ENCODE measurements at places on chromosomes 4 and X.

- no peak for DNase-seq
These were observed 35.8 kb downstream of the MEPE start for GRCh38 chr4:87868522-87868921.

DNA sequence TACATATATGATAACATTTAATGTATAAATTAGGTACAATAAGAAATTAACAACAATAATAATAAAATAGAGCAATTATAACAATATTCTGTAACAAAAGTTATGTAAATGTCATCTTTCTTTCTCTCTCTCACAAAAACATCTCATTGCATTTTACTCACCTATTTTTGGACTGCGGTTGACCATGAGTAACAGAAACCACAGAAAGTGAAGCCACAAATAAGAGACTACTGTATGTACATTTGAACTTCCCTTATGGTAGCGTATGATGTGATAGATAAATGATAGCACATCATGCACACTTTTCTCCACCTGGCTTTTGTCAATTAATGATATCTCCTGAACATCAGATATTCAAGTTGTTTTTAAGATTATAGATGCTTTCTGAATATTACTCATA is 80.5 kb downstream of the HNRNPD start:
- DNase-seq = no peak

DNA sequence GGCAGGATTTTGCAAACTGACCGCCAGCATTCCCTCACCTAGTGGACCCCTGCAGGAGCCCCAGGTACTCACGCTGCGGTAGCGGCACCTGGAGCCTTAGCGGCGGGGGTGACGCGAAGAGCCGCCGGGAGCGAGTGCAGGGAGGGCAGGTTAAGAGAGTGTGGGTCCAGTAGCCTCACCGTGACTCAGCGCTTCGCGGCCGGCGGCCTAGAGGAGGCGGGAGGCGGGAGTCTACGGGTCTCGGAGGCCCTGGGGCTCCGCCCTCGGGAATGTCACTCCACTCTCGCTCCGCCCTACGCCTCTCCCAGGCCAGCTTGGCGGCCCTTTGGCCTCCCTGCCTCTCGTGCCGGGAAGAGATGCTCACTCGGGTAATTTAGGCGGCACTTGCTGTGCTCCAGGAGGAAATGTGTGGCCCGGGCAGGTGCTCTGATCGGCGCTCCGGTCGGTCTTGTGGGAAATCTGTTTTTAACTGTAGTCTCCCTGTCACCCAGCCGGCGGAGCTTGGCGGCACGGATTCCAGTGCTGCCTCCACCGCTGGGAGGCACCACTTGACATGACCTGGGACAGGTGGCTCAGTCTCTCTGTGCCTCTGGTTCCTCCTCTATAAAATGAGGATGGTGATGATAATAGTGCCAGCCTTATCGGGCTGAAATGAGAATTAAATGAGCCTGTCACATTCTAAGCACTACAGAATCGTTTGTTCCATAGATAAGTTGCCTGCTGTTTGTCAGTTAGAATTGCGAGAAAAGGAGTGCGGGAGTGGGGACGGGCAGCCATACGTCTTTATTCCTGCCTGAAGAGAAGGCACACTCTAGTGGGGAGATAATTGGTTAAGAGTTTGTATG is at the start of gene PIR:
Gene PIR, minus strand, starts transcription at position 216 of the 845 bp plus-strand sequence. CDS start 2,076 bp downstream, outside the sequence.
- peak; percentile 43 for DNase-seq

DNA sequence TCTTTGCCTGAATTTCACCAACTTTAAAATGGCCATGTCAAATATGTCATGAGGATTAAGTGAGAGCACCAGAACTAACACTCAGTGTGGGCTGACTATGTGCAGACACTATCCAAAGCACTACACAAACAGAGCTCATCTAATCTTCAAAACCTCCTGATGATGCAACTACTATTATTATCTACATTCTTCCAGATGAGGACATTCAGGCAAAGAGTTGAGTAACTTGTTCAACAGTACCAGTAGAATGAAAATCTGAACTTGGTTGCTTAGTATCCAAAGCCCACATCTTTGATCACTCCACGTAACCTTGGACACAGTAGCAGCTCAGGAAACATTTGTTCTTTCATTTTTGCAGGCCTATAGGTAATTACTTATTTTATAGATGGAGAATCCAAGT is 90.1 kb downstream of the ATP8A1 start:
- no peak for DNase-seq

GRCh38 chr4:105273230-105273629 is 126.6 kb downstream of the TET2 start:
- no peak for DNase-seq

DNA sequence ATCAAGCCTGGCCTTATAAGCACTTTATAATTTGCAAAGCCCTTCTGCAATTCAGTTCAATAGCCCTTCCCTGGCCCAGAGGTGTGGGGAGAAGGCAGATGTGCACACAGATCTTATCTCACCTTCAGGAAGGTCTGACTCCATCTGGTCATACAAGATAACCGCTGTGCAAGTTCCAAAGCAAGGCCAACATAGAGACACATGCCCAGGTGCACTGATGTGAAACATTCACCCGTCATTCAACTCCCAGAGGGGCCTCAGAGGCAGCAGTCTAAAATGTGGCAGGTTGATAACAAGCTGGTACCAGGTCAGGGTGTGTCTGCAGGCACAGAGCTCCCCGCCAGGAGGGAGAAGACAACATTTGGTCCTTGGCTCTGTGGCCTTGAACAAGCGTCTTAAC is 10.9 kb upstream of the WFS1 start:
- no peak for DNase-seq

DNA sequence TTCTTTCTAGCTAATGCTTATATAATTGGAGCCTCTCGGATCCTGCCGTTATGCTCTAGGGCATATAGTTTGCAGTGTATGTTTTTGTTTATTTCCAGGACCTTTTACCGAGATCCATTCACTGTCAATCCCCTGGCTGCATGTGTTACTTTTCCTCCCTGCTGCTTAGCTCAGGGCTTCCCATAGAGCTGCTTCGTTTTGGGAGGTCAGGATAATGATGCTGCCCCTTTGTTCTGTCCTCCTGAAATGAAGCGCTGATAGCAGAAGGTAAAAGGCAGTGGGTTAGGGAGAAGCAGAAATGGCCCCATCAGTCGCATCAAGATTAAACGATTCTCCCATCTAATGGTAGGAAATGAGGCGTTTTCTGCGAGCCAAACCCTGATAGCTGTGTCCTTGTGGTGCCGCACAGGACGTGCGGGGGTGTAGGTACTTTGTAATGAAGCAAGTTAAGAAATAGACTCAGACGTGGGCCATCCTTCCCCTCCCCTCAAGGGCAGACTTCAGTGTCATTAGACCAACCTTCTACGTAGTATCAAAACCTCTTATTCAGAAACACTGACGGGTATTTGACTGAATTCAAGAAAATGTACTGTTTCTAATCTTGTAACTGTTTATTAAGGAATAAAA is 37.3 kb downstream of the AFF2 start:
- DNase-seq = no peak

DNA sequence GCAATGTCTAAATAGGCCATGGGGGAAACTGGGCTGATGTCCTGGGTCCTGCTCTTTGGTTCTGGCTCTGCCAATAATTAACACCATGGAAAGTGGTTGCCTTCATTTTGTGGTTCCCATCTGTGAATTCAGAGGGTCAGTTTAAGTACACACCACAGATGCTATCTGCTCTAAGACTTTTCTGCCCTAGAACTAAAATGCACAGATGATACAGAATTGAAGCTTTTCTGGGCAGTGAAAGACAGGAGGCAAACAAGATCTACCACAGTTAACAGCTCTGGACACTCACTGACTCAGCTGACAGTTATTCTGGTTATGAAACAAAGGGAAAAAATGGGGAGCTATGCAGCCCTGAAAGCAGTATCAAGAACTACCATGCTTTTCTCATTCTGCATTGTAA is 37.3 kb downstream of the APBB2 start:
- DNase-seq = no peak

- peak; percentile 19 for DNase-seq
These were observed 1.1 kb upstream of the TLR3 start for GRCh38 chr4:186067757-186068385.

GRCh38 chr4:168796362-168797106 is 213.5 kb downstream of the CBR4 start:
- peak; percentile 61 for DNase-seq

DNA sequence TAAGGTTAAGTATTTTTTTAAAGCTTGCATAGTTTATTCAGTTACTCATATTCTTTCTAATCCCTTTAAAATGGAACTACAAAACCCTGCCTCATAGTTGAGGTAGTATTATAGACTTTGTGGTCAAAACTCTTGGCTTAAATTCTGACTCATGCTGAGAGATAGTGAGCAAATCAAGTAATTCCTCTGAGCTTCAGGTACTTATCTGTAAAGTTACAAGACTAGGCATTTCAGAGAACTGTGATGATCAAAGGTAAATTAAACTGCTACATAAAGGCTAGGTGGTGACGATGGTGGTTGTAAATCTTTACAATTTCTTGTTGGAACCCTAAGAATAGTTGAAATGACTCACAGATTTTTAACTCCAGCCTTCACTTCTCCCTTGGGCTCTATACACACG is 3.2 kb upstream of the CLOCK start:
- no peak for DNase-seq

GRCh38 chr4:114649908-114650307 is 51.3 kb downstream of the UGT8 start:
- DNase-seq = no peak

DNA sequence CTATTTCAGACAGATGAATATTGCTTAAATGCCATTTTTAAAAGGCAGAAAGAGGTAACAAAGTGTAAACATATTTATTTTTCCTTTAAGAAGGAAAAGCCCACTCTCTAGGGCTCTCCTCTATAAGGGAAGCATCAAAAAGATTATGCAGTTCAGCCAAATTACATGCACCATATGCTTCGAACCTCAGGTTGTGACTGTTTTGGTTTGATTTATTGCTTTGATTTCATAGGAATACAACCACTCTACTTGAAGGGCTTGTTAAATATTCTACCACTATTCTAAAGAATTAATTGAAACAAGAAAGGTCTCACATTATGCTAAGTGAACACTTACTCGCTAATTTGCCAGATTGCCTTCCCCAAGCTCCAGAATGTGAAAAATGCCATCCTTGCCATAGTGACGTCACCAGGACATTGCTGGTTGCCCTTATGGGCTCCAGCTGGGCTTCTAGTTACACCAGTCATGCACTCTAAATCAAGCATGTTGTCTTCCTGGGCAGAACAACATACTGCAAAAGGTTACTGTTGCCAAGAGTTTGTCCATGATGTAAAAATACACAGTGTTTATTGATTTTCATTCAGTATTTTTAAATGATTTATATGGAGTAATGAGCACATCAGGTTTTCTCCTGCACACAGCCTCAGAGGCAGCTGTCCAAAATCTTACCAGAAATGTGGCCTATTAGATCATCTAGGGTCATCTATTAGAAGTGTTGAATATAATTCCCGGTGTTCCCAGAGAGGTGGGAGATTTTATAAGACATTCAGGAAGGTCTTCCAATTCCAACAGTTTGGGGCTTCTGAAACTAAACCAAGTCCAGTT is 164.4 kb upstream of the RAPGEF2 start:
- DNase-seq = no peak

- DNase-seq = no peak
These were observed 211.2 kb upstream of the PSAPL1 start for GRCh38 chr4:7645956-7646355.

GRCh38 chrX:148049441-148049840 is 68.3 kb downstream of the FMR1NB start:
- DNase-seq = no peak

- no peak for DNase-seq
These were observed 144.1 kb downstream of the PACRGL start for GRCh38 chr4:20844311-20844710.

DNA sequence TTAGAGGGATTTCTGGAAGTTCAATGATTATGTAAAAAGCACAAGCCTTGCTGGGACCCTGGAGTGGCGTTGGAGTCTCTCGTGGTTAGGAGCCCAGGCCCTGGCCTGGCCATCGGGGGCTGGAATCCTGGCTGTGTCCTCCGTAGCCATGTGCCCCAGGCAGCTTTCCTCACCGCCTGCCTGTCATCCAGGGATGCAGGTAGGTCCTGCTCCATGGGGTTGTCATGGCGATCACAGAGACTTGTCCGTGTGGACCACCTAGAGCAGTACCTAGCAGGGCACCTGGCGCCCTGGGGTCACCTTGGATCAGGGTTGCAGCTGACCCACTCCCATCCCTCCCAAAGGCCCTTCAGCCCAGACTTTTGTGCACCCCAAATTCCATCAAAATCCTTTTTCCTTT is 30.2 kb upstream of the WFS1 start:
- peak; percentile 16 for DNase-seq

DNA sequence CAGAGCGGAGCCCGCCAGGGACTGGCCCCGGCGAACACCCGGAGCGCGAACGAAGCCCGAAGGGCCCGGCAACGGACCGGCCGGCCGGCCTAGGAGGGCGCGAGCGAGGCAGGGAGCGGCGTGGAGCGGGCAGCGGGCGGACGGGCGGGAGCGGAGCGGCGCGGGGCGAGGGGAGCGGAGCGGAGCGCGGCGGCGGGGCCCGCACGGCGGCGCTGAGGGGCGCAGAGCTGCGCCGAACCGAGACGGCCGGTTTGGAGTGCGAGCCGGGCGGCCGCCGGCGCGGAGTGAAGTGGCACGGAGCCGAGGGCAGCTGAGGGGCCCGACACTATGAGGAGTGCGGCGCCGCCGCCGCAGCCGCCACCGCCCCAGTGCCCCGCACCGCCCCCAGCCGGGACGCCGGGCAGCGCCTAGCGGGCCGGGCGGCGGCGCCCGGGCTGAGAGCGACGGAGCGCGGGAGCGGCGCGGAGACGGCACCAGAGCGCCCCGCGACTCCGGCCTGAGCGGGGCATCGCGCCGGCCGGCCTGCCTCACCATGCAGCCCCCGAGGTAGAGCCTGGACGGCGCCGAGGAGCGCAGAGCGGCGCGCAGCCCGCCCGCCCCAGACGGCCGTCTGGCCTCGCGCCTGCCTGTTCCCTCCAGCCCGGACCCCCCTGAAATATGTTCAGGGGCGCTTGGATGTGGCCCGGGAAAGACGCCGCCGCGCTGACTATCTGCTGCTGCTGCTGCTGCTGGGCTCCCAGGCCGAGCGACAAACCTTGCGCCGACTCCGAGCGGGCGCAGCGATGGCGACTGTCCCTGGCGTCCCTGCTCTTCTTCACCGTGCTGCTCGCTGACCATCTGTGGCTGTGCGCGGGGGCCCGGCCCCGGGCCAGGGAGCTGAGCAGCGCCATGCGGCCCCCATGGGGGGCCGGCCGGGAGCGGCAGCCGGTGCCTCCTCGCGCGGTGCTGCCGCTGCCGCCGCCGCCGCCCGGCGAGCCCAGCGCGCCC is 793 bp downstream of the NALF2 start:
- DNase-seq = no peak

DNA sequence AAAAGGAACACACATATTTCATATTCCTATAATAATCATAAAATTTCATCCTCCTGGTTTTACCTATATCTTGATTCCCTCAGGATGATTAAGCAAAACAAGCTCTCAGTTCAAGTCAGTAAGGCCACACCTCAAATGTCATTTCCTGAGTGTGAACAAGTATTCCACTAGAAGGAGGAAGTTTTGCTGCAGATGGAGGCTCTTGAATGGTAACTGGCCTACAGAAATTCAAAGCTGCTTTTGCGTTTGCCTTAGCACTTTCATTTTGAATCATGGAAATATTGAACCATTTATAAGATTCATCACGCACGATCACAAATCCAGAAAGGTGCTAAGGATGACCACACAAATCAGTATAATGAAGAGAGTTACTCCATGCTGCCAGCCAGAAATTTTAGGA is 254.4 kb upstream of the CXXC4 start:
- no peak for DNase-seq

GRCh38 chr4:142574306-142574705 is 271.8 kb downstream of the INPP4B start:
- no peak for DNase-seq
